ENCODE measurements at places on chromosomes 2 and 18.

GRCh38 chr2:235542733-235543127 lies 48.9 kb downstream of the AGAP1 start:
- DNase-seq: no peak
- peaks cover 21% of the 10 kb centered on the region for H3K4me1 ChIP-seq
- no peak overlapping the region for H3K4me3 ChIP-seq
- no peaks in the 10 kb centered on the region for H3K27me3 ChIP-seq

DNA sequence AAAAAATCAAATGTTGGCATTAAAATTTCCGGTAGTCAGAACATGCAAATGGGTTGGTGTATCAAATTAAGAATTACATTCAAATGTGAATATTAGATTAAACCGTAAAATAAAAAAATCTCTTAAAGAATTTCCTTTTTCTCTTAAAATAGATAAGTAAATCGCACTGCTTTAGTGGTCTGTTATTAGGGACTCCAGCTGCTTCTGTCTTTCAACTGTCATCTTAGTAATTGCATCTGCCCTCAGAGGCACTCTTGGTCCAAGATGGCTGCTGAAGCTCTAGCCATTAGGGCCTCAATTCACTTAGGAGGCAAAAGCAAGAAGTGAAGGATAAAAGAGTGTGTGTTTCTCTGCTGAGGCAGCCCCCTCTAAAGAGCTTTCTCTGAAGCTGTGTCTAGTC lies 132.4 kb downstream of the MGAT5 start:
- H3K27ac ChIP-seq: no peak overlapping the region
- no peaks in the 10 kb centered on the region for H3K27me3 ChIP-seq
- H3K36me3 ChIP-seq: no peaks in the 10 kb centered on the region
- H3K4me1 ChIP-seq: no peaks in the 10 kb centered on the region
- DNase-seq: no peak

DNA sequence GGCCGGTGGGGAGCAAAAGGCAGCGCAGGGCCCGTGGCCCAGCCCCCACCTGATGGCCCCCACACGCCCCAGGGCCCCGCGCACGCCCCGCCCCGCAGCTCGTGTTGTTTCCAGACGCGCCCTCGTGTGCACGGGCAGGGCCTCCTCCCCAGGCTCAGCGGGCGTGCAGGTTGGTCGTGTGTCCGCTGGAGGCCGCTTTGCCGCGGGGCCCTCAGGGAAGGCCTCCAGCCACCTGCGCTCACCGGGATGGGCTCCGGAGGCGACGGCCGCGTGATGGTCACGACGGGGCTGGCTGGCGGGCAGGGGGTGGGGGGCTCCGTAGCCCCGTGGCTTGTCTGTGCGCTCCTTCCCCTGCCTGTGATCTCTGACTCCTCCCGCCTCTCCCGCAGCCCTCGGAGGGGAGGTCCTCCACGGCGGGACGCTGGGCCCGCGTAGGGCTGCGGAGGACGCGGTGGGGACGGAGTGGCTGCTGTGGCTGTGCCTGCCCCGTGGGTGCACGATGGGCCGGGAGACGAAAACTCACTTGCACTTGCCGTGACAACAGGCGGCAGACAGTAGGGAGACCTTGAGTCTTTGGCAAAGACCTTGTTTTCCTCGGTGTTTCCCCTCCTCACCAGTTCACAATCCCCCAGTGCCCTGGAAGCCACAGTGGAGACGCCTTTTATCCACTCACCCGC lies 67.1 kb downstream of the RTP5 start:
- no peak overlapping the region for H3K27ac ChIP-seq
- no peaks in the 10 kb centered on the region for H3K27me3 ChIP-seq
- DNase-seq: no peak
- H3K4me3 ChIP-seq: no peak overlapping the region
- H3K36me3 ChIP-seq: no peaks in the 10 kb centered on the region
- peaks cover 4% of the 10 kb centered on the region for H3K4me1 ChIP-seq

DNA sequence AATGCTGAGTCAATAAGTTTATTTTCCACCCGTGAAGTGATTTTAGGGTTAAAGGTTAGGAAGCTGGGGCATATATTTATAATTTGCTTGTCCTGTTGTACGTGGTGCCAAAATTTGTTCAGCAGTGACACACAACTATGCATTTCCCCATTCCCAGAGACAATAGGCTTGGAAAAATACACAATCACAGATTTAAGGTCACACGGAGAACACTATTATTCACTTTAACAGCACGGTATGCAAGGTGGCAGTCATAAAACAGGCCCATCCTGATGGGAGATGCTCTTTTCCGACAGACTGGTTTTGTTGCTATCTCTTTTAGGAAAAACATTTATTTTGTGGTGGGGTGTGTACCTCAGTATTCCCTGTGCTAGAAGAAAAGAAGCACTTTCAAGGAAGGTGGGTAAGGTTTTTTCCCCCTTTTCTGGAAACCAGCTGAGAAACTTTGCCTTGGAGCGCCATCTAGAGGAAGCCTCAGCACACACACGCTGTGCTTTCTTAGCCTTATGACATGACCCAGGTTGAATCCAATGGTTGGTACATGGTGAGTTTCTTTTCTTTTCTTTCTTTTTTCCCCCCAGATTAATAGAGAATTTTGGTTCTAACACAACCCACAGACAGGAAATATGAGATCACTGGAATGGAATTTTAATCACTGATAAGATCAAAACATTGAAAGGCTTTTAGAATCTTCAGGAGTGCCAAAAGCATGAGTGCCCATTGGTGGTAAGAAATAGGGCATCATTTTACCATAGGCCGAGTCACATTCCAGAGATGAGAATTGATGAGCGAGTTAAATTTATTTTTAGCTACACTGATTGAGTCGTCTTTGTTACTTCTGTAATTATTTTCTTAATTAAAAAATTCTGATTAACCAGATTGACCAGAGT lies 332.1 kb downstream of the AGPS start:
- peaks cover 11% of the 10 kb centered on the region for H3K4me1 ChIP-seq
- DNase-seq: peak; percentile 88
- peak overlapping the region; percentile 16 for H3K4me3 ChIP-seq

- H3K36me3 ChIP-seq: no peaks in the 10 kb centered on the region
- no peaks in the 10 kb centered on the region for H3K4me1 ChIP-seq
- H3K27ac ChIP-seq: no peak overlapping the region
- no peak overlapping the region for H3K4me3 ChIP-seq
- no peak for DNase-seq
Observed at GRCh38 chr2:220051716-220052115, 424.3 kb downstream of the SLC4A3 start.

- H3K4me3 ChIP-seq: no peak overlapping the region
- no peaks in the 10 kb centered on the region for H3K4me1 ChIP-seq
- H3K36me3 ChIP-seq: no peaks in the 10 kb centered on the region
- H3K27me3 ChIP-seq: no peaks in the 10 kb centered on the region
- DNase-seq: no peak
Observed at GRCh38 chr2:137156221-137156844, 391.0 kb downstream of the THSD7B start.

- H3K36me3 ChIP-seq: no peaks in the 10 kb centered on the region
- no peak overlapping the region for H3K27ac ChIP-seq
- H3K27me3 ChIP-seq: no peaks in the 10 kb centered on the region
- DNase-seq: no peak
Observed at GRCh38 chr2:23199115-23199918, 185.7 kb upstream of the KLHL29 start.

GRCh38 chr2:37244017-37244416 lies 12.6 kb downstream of the NDUFAF7 start:
- H3K27ac ChIP-seq: no peak overlapping the region
- peaks cover 13% of the 10 kb centered on the region for H3K36me3 ChIP-seq
- no peak for DNase-seq
- no peaks in the 10 kb centered on the region for H3K4me1 ChIP-seq
- H3K4me3 ChIP-seq: no peak overlapping the region

DNA sequence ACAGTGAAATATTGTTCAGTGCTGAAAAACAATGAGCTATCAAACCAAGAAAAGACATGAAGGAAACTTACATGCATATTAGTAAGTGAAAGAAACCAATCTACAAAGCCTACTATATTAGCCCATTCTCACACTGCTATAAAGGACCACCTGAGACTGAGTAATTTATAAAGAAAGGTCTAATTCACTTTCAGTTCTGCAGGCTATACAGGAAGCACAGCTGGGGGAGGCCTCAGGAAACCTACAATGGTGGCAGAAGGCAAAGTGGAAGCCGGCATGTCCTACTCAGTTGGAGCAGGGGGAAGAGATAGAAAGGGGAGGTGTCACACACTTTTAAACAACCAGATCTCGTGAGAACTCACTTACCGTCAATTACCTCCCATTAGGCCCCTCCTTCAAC lies 232.1 kb downstream of the TMX3 start:
- H3K4me1 ChIP-seq: no peaks in the 10 kb centered on the region
- no peak overlapping the region for H3K4me3 ChIP-seq
- H3K27ac ChIP-seq: no peak overlapping the region
- DNase-seq: no peak
- no peaks in the 10 kb centered on the region for H3K36me3 ChIP-seq

GRCh38 chr18:8106603-8107002 lies 502.6 kb upstream of the RAB12 start:
- no peaks in the 10 kb centered on the region for H3K27me3 ChIP-seq
- DNase-seq: no peak
- H3K36me3 ChIP-seq: no peaks in the 10 kb centered on the region
- H3K4me3 ChIP-seq: no peak overlapping the region
- H3K27ac ChIP-seq: no peak overlapping the region

GRCh38 chr2:71897836-71898235 lies 249.8 kb downstream of the CYP26B1 start:
- H3K36me3 ChIP-seq: no peaks in the 10 kb centered on the region
- H3K27ac ChIP-seq: no peak overlapping the region
- H3K4me1 ChIP-seq: no peaks in the 10 kb centered on the region
- no peak for DNase-seq

DNA sequence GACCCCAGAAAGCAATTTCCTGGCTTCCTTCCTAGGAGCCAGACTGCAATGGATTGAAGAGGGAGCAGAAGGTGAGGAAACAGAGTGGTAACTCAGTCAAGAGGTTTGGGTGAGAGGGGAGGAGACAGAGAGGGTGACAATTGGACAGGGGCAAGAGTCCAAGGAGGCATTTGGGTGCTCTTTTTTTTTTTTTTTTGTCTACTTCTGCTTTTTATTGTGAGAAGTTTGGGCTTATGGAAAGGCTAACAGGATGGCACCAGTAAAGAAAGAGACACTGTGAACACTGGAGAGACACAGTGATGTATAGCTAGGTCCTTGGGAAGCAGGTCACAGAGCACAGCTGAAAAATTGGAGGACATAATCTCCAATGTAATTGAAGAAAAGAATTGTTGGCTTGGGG lies 25.0 kb downstream of the CYBRD1 start:
- DNase-seq: no peak
- H3K27me3 ChIP-seq: no peaks in the 10 kb centered on the region
- H3K36me3 ChIP-seq: no peaks in the 10 kb centered on the region
- H3K27ac ChIP-seq: no peak overlapping the region
- no peaks in the 10 kb centered on the region for H3K4me1 ChIP-seq

- H3K36me3 ChIP-seq: peaks cover 10% of the 10 kb centered on the region
- no peak for DNase-seq
- H3K27ac ChIP-seq: no peak overlapping the region
- H3K27me3 ChIP-seq: no peaks in the 10 kb centered on the region
Observed at GRCh38 chr2:218814540-218815243, 16.9 kb downstream of the PRKAG3 start.

DNA sequence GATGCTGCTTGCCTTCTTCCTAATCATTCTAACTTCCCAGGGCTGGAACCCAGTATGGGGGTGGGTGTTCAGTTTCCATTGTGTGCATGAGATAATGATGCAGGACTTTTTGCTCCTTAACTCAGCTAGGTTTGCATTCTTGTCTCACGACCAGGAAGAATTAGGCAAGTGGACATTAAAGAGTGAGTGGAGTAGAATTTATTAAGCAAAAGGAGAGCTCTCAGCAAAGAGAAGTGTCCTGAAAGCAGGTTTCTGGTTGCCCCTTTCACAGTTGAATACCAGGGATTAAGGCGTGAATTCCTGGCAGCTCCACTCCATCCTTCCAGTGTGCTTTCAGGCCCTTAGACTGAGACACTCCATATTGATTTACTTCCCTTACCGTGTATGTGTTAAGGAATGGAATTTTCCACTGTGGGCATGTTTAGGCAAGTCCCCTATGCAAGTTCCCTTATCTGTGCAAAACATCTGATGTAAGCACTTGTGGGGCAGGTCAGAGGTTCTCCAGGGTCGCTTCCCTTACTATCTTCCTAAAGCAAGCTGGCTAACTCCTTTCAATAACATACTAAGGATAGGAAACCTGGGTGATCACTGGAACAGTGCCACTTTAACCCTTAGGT lies 126.5 kb downstream of the GPR39 start:
- H3K36me3 ChIP-seq: no peaks in the 10 kb centered on the region
- no peak for DNase-seq
- no peaks in the 10 kb centered on the region for H3K27me3 ChIP-seq
- H3K4me1 ChIP-seq: no peaks in the 10 kb centered on the region
- H3K4me3 ChIP-seq: no peak overlapping the region

DNA sequence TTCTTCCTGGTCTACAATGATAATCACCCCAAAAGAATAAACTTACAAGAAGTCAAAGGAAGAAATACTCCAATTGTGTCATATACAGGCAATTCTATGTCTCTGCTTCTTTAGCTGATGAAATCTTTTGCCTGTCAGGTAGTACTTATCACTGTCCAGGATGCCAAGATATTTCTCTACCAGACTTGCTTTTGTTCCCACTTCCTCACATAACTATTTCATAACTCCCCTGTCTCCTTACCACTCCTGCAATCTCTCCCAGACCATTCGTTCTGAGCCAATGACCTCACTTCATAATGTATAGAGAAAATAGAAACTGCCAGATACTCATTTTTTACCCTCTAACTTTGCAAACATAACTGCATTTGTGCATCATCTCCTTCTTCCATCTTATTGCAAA lies 39.1 kb downstream of the HNMT start:
- no peak overlapping the region for H3K4me3 ChIP-seq
- H3K27me3 ChIP-seq: no peaks in the 10 kb centered on the region
- H3K36me3 ChIP-seq: peaks cover 11% of the 10 kb centered on the region
- no peak overlapping the region for H3K27ac ChIP-seq
- no peaks in the 10 kb centered on the region for H3K4me1 ChIP-seq

DNA sequence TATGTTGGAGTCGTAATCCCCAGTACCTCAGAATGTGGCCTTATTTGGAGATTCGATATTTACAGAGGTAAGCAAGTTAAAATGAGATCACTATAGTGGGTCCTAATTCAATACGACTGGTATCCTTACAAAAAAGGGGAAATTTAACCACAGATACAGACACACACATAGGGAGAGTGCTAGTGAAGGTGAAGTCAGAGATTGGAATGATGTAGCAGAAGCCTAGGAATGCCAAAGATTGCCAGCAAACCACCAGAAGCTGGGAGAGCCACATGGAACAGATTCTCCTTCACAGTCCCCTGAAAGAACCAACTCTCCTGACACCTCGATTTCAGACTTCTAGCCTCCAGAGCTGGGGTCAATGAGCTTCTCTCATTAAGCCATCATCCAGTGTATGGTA lies 17.7 kb upstream of the ACTR3 start:
- no peak overlapping the region for H3K4me3 ChIP-seq
- DNase-seq: no peak
- H3K27ac ChIP-seq: no peak overlapping the region
- no peaks in the 10 kb centered on the region for H3K27me3 ChIP-seq
- peaks cover 4% of the 10 kb centered on the region for H3K4me1 ChIP-seq

GRCh38 chr18:9757827-9758621 lies 49.9 kb downstream of the RAB31 start:
- H3K4me1 ChIP-seq: no peaks in the 10 kb centered on the region
- H3K4me3 ChIP-seq: no peak overlapping the region
- no peaks in the 10 kb centered on the region for H3K36me3 ChIP-seq
- no peaks in the 10 kb centered on the region for H3K27me3 ChIP-seq

Data from kidney (tissue), 22 donors.